DMS79 treated with DMSO at 0.1 percent for 48 hours (cell line): ENCODE measurements at places on chromosomes 12 and 14.

DNA sequence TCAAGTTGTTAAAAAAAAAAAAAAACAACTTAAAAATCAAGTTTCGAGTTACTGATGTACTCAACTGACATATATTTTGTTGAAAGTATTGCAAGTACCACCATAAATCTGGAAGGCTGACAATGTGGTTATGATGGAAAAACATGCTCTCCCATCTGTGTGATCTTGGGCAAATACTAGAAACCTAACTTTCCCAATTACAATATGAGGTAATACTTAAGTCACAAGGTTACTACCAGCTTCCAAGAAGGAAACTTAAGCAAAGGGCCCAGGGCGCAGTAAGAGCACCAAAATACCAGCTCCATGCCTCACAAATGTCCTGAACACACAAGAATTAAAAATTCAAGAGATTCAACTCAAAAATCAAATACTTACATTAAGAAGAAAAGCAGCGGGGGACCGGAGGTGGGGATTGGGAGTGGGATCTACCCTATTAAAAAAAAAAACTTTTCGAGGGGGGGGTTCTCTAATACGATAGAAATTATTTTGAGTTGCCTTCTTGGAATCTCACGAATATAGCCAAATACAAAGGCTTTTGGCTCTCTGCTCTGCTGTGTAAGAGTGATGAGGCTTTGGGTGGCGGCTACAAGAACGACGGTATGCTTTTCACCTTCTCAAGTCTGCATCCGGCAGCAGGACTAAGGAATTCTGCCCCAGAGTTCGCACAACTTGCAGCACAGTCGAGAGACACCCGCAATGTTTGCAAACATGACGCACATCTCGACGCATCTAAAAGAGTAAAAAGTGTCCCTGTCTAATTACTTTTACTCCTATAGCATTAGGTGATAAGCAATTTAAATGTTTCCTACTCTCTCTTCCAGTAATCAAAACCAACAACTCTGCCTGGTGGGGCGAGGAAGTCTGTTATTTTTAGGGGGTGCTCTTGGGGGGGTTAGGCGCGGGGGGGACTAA, 1.1 kb downstream of the SAV1 start:
- peak; percentile 40 for DNase-seq

DNA sequence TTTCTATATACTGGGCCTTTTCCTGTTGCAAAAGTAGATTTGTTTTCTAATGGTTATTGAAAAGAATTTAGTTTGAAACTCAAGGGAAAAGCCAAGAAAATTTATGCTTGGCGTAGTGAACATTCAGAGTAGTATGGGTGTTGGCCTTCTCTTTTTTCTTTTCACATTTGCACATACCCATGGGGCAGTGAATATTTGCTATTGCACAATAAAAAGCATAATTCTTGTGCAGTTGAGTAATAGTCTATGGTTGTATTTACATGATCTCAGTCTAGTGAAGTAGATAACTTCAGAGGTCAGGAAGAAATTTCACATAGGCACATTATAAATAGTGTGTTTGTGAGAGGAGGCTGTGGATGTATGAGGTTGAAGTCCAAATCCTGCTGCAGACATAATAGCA, 158.1 kb downstream of the FLRT2 start:
- no peak for DNase-seq

GRCh38 chr12:64675795-64676194, 65.5 kb downstream of the RASSF3 start:
- no peak for DNase-seq

GRCh38 chr12:77062846-77063461, 2.4 kb downstream of the E2F7 start:
- DNase-seq: peak; percentile 52

GRCh38 chr12:56029666-56030293, 8.9 kb downstream of the IKZF4 start:
- no peak for DNase-seq

- no peak for DNase-seq
Observed at GRCh38 chr14:24078146-24078545, 6.8 kb downstream of the CPNE6 start.

DNA sequence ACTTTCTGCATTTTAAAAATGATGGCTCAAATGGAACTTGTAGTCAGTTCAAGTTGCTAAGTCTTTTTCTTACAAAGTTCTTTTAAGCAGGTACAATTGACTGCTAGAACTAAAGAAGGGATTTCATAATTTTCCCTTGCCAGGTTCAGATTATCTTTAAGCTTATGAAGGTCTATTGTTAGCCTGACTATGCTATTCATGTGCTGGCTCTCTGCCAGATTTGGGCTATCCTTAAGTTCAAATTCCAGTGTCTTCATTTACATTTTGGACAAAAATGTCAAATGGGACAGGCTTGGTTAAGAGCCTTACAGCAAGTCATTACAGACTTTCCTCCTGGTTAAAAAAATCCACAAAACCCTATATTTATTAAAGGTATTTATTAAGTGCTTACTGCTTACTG, 42.3 kb downstream of the INSM2 start:
- no peak for DNase-seq

DNA sequence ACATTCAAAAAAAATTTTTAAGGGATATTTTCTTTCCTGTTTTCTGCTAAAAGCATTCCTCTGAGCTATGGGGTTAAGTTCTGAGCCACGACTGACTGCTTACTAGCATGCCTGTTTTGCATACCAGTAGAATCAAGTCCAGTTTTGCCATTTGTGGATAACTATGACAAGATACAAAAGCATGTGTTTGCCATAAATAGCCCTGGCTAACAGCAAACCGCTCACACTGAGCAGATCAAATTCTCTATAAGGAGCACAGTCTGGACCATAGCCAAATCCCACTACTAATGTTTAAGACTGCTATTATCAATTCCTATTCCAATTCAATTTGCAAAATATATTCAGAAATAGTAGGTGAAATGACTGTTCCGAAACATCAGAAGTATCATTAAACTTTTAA, 3.2 kb downstream of the CFL2 start:
- DNase-seq: no peak

- no peak for DNase-seq
Observed at GRCh38 chr12:15638231-15638630, 151.0 kb downstream of the EPS8 start.

DNA sequence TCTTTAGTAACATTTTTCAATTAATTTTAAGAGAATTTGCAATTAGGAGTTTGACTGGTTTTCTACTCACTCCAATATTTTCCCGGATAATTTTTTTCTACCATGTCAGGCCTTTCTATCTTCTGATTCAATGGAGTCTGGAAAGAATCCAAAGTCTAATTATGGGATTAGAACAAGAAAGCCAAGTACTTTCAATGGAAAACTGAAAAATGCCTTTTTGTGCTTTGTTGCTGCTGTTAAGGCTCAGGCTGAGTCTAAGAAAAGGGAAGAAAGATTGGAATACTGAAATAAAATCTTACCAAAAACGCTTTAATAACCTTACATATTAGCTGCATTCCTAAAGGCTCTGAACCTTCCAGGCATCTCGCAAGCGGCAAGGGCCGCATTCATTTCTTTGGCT, 24.4 kb upstream of the DHRS4 start:
- DNase-seq: no peak

DNA sequence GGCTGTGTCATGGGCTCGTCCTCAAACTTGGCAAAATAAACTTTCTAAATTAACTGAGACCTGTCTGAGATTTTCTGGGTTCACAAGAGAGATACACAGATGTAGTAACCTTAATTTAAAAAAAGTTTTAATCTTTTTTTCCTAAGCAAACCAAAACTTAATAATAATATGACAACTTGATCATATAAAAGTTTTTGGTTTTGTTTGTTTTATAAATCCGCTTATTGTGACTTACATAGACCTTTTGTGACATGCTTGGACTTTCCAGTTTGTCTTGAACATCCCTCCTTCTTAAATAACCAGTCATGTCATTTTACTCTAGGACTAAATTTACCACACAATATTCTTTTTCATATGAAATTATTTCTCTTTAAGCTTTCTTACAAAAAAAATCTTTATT, 8.5 kb downstream of the RDH12 start:
- DNase-seq: no peak

DNA sequence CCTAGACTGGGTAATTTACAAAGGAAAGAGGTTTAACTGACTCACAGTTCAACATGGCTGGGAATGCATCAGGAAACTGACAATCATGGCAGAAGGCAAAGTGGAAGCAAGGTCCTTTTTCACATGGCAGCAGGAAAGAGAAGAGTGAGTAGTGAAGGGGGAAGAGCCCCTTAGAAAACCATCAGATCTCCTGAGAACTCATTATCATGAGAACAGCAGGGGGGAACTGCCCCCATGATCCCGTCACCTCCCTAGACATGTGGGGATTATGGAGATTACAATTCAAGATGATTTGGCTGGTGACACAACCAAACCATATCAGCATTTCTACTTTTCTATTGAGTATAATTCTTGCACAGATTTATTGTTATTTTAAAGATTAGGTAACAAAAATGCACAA, 822.1 kb upstream of the FLRT2 start:
- no peak for DNase-seq

DNA sequence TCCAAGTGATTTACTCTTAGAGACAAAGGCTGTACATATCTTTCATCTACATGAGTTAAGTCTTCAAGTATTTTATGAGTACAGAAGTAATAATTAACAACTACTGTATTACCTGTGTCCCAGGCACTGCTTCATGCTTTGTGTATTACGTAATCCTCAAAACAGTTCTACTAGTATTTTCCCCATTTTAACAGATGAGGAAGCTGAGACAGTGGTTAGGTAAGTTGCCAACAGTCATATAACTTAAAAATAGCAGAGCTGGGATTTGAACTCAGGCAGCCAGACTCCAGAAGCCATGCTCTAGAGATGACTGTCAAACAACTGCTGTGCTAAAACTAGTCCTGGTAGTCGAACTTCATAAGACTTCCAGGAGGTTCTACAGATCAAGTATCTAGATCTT, 10.7 kb downstream of the TRMT5 start:
- DNase-seq: no peak
